ENCODE measurements at places on chromosomes 16 and 17.
A peak's percentile ranks its signal among the peaks of the same experiment; 100 is the strongest.

DNA sequence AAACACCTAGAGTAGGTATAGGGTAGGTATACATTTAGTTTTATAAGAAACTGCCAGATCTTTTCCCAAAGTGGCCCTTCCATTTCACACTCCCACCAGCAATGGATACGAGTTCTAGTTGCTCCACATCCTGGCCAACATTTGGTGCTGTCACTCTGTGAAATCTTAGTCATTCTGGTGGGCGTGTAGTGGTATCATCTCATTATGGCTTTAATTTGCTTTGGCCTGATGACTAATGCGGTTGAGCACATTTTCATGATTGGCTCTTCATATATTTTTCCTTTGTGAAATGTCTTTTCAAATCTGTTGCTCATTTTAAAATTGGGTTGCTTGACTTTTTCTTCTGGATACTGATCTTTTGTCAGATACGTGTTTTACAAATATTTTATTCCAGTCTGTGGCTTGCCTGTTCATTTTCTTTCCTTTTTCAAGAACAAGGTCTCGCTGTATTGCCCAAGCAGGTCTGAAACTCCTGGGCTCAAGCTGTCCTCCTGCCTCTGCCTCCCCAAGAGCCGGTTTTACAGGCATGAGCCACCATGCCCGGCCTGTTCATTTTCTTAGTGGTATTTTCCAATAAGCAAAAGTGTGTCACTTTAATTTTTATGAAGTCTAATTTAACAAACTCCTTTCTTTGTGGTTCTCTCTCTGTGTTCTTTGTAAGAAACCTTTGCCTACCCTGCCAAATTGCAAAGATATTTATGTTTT is 192.4 kb downstream of the SEC14L1 start:
- peak; percentile 74 for DNase-seq

GRCh38 chr17:12242345-12242954 is 221.8 kb downstream of the MAP2K4 start:
- no peak for DNase-seq

GRCh38 chr16:86664522-86665318 is 86.4 kb downstream of the FOXL1 start:
- DNase-seq = peak; percentile 96

- no peak for DNase-seq
Observed at GRCh38 chr17:28226563-28227315, 92.3 kb upstream of the TMEM97 start.

- DNase-seq = no peak
Observed at GRCh38 chr16:67608364-67608763, 36.6 kb upstream of the CARMIL2 start.
